HFFc6 (cell line): ENCODE measurements at places on chromosomes 4 and X. TPM values are rescaled to one million over a fixed set of nuclear protein-coding genes. Genes with fewer than 3 reads are reported as not detected.

XAGE1B gene
- total RNA-seq: not detected in 2 replicates

DNA sequence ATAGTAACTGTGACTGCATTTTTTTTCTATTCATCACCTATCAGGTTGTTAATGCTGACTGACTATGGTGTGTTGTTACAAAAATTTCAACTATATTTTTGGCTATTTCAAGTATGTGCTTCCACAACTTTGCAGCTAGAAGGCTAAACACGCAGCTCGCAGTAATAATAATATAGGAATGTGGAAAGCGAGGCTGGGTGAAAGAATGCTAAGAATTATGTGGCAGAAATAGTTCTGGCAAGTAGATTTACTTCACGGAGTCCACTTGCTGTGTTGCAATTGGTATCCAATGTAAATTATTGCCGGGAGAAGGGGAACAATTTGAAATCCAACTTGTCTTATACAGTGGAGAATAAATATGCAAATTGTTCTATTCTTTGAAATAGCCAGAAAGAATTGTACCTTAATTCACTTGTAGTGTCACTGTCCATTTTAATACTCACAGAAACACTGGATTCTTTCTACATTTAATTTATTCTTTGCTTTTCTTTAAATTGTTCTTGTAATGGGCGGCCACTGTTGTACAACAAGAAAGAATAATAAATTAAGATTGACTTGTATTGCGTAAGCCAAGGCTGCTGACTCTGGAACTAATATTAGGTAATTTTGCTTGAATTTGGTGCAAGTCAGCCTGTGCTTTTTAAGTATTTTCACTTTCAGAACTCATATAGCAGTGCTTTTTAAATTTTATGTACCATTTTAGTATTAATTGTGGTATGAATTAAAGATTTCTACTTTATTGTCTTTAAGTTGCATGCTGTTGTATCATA, 154.9 kb downstream of the FRMPD4 start:
- peak; percentile 52 for DNase-seq

LYAR gene
- 11.6 to 19.3 TPM (median 16.1 TPM) in 3 replicates for total RNA-seq

UGT2B15 gene
- not detected in 3 replicates for total RNA-seq

LUZP4 gene
- total RNA-seq: not detected in 3 replicates

DNA sequence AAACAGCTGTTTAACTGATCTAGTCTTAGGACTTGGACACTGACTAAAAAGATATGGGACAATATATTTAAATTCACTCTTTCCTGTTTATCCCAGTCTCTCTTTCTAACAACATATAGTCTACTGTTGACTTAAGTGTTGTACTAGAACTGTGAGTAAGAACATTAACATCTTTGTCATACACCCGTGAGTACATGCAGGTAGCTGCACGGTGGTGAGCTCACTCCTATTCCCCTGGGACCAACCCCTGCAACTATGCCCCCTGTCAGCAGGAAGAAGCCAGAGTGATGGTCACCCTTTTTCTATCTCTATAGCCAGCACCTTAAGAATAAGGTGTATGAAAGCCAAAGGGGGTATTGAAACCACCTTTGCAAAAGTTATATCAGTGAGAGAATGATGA, 17.6 kb downstream of the TBL1X start:
- no peak for DNase-seq

GRCh38 chr4:12286351-12286750, 857.7 kb upstream of the HS3ST1 start:
- no peak for DNase-seq

GAGE12F gene
- not detected in 3 replicates for total RNA-seq
